ENCODE measurements at places on chromosomes 16 and 17. TPM values are rescaled to one million over a fixed set of nuclear protein-coding genes. Genes with fewer than 3 reads are reported as not detected.

Gene TOX3
- not detected for total RNA-seq

Gene GRAPL
- total RNA-seq, result 9.6 TPM

Gene TAC4
- total RNA-seq, result not detected

GRCh38 chr17:40910441-40910841 lies 25.4 kb upstream of the KRT20 start:
- no peak for DNase-seq

DNA sequence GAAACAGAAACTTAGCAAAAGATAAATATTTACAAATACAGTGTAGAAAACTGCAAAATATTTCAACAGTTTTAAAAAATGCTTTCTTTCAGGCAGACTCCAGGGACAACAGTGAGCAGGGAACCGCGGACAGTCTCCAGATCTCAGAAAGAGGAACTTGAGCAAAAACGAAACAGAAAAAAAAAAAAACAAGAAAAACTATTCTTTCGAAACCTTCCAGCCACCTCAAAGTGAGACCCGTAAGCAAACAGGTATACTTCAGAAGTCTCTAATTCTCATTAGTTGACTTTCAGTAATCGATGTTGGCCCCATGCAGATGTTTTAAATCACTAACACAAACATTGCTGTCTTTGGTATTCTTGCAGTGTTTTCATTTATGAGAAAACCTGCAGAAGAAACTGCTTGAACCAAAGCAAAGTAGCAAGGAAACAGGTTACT lies 15.7 kb upstream of the CCL1 start:
- no peak for DNase-seq

GRCh38 chr16:85157813-85158742 lies 45.8 kb upstream of the CIBAR2 start:
- DNase-seq, result no peak

GRCh38 chr16:48378836-48379235 lies 6.4 kb downstream of the SIAH1 start:
- DNase-seq, result no peak

DNA sequence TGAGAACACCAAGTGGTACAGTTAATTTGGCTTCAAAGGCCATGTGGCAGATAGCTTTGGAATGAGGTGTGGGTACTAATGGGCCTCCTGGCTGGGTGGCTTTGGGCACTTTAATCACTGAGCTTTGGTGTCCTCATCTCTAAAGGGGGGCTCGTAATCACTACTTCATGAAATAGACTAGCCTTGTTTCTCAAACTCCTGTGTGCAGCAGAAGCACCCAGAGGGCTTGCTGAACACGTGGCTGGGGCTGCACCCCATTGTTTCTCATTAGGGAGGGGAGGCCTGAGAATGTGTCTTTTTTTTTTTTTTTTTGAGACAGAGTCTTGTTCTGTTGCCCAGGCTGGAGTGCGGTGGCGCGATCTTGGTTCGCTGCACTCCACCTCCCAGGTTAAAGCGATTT lies 5.8 kb downstream of the EPN2 start:
- DNase-seq, result no peak
